ENCODE measurements at places on chromosomes 11 and 22.

- DNase-seq: peak; percentile 42
These were observed 7.3 kb downstream of the SLC15A3 start for GRCh38 chr11:60944490-60945294.

- DNase-seq: no peak
These were observed 23.3 kb downstream of the PIWIL4 start for GRCh38 chr11:94590352-94591041.

DNA sequence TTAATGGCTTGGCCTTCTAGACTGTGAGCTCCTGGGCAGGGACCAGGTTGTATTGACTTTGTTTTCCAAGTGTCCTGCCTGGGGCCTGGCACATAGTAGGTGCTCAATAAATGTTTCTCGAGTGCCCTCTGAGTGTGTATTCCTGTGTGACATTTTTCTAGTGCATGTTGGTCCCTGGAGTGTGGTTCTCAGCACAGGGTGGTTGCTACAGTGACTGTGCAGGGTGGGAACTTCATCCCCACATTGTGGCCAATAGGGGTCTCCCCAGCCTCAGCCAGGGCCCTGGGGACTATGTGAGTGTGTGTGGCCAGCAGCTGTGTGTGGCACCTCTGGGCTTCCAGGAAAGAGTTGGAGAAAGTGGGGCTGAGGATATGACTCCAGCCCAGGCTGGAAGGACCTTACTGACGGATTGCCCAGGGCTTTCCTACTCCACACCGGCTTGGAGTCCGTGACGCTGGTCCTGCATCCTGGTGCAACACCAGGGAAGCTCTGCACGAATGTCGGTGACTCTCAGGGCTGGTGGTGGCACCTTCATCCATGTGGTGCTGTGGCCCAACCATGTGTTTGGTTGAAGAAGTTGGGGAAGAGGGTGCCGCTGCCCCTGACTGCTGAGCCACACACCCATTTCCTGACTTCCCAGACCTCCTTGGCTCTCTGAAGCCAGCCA, 9.0 kb upstream of the MARK2 start:
- DNase-seq: no peak

- DNase-seq: no peak
These were observed 59.6 kb downstream of the ST3GAL4 start for GRCh38 chr11:126415128-126415527.

DNA sequence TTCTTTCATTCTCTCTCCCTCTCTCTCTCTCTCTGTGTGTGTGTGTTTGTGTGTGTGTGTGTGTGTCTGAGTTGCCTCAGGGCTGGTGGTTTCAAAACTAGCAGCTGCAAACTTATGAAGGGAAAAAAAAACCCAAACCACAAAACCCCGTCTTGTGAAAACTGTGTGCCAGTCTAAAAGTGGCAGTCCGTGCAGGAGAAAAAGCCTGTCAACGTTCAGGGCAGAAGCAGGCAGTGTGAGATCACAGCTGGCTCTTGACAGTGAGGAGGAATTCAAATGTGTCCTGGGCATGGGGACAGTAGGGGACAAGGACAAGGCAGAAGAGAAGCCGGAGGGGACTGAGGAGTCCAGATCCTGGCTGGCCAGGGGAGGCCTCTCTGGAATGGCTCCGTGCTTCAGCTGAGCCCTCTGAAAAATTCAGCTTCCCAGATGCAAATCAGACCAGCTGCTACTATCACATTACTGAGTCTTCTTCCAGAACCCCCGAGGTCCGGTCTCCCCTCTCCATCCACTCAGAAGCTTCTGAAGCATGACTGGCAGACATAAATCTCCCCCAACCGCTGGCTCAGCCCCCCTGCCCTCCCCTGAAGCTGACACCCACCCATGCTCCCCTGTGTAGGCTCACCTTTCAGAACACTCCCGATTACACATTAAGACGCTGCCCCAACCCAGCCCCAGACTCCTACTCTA, 31.9 kb downstream of the FLI1 start:
- peak; percentile 90 for DNase-seq

DNA sequence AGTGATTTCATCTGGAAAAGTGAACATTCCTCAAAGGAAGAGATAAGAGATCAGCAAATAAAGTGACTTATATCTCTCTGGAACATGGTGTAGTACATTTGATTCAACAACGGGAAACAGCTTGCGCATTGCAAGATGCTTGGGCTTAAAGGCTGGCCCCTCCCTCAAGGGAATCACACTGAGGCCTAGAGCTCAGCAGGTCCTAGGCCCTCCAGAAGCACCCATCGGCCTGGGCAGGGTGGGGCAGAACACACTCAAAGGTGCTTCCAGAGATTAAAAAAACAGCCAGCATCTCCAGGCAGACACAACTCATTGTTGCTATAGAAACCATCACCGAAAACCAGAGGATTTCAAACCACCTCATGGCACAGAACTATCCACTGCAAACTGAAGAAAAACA, 69.0 kb upstream of the ARFGAP3 start:
- DNase-seq: no peak

GRCh38 chr22:22720201-22720723, 75.8 kb downstream of the GGTLC2 start:
- DNase-seq: peak; percentile 86

DNA sequence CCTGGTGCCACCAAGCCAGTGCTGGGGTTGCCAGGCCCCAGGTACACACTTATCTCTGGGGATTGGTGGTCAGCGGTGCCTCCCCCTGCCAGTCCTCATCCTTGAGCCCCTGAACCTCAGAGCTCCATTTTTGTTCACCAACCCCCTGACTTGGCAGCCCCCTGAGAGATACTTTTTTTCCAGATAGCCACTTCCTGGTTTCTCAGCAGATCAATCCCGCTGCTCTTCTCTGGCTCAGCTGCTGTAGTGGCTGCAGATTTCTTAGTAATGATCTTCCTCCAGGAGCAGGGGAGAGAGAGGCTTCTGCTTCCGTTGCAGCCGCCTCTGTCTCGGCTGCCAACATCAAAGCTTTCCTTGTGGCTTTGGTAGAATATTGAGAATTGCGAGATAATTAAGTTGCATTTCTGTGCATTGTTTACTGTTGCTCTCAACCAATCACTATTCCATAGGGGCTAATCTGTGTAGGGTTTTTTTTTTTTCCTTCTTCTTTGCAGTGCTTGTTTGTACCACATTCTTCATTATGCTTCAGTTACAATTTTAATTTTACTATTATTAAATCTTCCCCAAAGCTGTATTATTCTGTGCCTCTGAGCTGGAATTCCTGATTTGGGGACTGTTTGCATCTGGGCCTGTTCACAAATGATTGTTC, 92.1 kb downstream of the PKNOX2 start:
- DNase-seq: no peak

DNA sequence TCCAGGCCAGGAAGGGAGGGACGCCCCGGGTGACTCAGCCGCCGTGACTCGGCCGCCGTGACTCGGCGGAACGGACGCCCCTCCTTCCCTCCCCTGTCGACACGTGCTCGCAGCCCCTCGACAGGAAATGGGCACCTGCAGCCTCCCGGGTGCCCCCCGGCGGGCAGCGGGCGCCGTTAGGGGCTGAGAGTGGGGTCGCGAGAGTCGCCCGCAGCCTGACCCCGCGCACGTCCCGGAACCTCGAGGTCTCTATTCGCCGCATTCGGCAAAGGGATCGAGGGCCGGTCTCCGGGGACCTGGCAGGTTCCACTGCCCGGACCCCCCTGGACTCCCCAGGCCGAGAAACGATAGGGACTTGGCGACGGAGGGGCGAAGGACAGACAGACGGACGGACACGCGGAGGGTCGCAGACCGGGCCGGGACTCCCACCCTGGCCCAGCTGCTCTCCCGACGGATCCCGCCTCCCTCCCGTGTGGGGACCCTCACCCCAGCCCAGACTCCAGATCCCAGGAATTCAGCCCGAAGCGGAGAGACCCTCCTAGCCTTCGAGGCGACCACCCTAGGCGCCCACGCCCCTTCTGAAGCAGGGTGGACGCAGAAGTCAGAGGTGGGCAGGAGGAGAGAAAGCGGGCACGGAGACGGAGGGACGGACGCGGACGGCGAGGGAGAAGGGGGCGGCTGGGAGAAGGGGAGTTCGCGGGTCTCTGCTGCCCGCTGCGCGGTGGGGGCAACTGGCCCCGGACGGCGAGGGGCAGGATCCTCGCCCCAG, 648 bp downstream of the FOSL1 start:
- DNase-seq: peak; percentile 56

- DNase-seq: peak; percentile 33
These were observed 7.6 kb downstream of the MS4A3 start for GRCh38 chr11:60064111-60064510.

DNA sequence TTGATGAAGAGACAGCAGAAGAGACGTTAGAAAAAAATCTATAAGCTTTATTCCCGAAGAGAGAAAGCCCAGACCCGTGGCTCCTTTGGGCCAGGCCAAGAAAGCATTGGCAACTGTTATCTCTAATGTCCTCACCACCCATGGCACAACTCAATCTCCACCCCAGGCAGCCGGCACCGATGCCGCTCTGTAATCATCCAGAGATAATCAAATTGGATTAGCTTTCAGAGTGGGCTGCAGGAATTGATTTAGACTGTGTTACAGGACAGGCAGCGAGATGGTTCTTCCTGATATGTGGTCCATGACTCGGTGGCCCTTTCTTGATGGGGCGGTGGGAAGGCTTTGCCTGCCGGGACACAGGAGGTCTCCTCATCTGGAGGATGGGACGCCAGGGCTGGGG, 383.9 kb downstream of the TBC1D22A start:
- DNase-seq: no peak

GRCh38 chr11:16117989-16118756, 238.2 kb downstream of the SOX6 start:
- no peak for DNase-seq

DNA sequence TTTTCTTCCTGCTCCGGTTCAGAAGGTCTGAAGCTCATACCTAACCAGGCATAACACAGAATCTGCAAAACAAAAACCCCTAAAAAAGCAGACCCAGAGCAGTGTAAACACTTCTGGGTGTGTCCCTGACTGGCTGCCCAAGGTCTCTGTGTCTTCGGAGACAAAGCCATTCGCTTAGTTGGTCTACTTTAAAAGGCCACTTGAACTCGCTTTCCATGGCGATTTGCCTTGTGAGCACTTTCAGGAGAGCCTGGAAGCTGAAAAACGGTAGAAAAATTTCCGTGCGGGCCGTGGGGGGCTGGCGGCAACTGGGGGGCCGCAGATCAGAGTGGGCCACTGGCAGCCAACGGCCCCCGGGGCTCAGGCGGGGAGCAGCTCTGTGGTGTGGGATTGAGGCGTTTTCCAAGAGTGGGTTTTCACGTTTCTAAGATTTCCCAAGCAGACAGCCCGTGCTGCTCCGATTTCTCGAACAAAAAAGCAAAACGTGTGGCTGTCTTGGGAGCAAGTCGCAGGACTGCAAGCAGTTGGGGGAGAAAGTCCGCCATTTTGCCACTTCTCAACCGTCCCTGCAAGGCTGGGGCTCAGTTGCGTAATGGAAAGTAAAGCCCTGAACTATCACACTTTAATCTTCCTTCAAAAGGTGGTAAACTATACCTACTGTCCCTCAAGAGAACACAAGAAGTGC, 661 bp upstream of the MALAT1 start:
- no peak for DNase-seq

DNA sequence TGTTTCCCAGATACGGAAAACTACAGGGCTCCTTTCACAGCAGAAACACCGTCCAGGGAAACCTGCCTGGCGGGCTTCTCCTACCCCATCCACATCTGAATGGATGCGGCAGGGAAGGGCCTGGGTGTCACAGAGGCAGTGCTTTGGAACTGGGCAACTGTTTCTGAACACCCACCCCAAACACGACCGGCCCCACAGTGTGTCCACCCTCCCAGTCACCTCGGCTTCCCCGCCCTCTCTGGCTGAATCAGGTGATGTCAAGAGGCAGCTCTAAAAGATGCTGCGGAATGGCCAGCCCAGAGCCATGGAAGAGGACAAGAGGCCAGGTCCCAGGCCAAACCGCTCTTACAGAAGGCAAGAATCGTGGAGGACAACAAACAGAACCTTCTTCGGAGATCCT, 22.0 kb downstream of the IFT27 start:
- no peak for DNase-seq

DNA sequence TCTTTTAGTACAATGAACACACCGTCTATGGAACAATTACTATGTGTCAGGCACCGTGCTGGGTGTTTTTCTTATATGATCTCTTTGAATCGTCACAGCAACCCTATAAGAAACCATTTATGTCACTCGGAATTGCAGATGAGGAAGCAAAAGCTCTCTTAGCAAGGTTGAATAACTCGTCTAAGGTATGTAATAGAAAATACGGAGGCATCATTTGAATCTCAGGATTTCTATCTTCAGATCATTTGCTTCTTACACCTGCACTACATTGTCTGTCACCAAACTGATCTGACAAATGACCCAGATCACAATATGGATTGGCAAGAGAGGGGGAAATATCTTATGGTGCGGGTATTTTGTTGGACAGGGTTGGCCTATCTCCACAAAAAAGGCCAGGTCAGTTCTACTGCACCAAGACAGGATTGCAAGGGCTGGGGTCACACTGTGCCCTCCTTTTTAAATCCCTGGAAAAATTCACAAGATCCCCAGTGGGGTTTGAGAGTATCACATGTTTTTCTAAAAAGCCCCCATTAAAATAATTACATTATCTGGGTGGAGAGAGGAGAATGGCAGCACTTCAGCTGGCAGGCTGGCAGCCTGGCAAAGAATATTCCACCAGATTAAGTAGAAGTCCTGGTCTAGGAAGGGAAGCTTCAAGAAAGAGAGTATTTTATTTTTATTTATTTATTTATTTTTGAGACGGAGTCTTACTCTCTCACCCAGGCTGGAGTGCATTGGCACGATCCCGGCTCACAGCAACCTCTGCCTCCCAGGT, 110.7 kb upstream of the CLMP start:
- no peak for DNase-seq

GRCh38 chr22:28466399-28466798, 213.2 kb downstream of the TTC28 start:
- no peak for DNase-seq

DNA sequence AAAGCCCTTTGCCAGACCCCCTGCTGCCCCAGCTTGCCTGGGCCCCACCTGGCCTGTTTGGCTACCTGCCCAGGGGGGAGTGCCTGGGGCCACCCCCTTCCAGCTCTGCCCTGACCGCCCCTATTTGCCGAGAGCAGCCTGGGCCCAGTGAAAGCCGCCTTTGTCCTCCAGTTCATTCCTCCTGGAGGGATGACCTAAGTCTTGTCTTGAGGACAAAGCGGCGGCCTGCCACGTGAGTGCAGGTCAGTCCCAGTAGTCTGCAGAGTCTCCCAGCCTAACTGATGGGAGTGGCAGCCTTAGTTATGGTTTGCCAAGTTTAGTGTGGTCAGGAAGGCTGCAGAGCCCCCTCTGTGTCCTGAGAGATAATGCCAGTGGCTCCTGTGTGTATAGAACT, 115.9 kb upstream of the CRYBB3 start:
- DNase-seq: no peak
